ENCODE measurements at places on chromosomes 7 and 10. TPM values are rescaled to one million over a fixed set of nuclear protein-coding genes. Genes with fewer than 3 reads are reported as not detected.
A peak's percentile ranks its signal among the peaks of the same experiment; 100 is the strongest.

Gene MYO3A
- total RNA-seq: not detected

- no peak for DNase-seq
Observed at GRCh38 chr10:129725011-129725410, 239.1 kb downstream of the EBF3 start.

GRCh38 chr10:13883636-13884444 lies 297.1 kb downstream of the PRPF18 start:
- DNase-seq: no peak

Gene VSTM4
- not detected for total RNA-seq

Gene SAMD9L
- total RNA-seq: 7.3 TPM

GRCh38 chr7:90607196-90607595 lies 11.1 kb downstream of the CDK14 start:
- DNase-seq: no peak

DNA sequence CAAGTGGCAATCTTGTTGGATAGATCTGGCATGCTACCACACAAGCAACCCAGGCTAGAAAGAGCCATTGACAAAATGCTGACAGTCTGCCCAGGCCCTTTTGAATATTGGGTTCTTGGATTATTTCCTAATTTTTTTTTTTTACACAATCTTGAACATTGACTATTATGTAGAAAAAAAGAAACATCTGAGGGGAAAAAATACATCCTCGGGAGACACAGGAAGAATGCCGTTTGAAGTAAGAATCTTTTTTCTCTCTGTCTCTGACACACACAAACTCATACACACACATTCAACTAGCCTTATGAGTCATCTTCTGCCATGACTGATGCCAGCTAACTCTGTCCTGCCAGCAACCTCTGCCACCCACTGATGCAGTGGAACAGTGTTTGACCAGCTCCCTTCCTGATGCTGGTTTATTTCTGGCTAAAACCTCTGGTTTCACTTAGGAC lies 47.2 kb downstream of the SORBS1 start:
- peak; percentile 8 for DNase-seq

GRCh38 chr10:16481052-16481728 lies 40.5 kb downstream of the C1QL3 start:
- no peak for DNase-seq

DNA sequence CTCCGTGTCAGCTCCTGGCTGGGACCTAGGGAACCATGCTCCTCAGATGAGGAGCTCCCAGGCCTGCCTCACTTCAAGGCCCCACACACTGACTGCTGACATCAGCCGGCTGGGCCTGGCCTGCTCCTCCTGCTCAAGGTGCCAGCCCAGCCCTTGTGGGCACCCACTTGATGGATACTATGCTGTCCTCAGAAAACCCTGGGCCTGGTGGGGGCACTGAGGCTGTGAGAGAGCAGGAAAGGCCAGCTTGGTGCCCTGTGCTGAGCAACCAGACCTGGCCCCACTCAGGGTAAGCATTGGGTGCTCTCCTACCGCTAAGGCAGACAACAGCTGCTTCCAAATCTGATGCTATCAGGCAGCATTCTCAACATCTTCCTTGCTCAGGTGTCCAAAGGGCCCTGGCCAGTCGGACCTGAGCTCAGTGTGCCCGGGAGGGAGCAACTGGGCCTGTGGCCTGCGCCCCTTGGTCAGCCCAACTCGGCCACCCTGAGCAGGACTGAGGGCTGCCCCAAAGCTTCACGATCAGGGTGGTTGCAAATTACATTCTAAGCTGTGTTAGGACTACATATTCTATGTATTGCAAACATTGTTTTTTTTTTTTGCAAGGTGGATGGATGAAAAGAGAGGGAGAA lies 21.9 kb upstream of the ANTXRL start:
- DNase-seq: no peak

Gene SEMA3E
- not detected for total RNA-seq

GRCh38 chr10:132168571-132169030 lies 18.1 kb upstream of the DPYSL4 start:
- DNase-seq: no peak

DNA sequence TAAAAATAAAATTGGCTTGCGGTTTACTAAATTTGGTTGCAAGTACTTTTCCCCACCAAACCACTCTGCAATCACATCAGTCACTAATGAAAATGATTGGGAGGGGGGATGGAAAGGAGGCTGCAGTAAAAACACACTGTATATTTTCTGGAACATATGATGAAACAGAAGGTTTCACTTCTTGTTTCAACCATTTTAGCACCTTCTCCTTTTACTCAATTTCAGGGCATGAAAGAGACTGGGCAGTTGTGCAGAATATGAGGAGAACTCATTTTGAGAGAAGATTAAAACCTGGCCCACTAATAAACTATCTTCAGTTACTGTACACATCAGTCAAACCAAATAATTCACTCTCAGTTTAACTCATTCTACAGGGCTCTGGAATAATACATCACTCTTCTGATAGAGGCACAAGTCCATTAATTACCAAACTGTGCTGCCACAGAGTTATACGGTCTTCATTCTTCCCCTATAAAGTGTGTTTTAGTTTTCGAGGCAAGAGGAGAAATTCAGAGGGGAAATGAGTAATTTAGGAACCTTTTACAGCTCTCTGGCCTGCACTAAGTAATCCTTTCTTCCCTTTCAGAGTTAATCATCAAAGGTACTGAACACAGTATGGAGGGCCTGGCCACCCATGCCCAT lies 25.5 kb downstream of the JAZF1 start:
- DNase-seq: no peak

DNA sequence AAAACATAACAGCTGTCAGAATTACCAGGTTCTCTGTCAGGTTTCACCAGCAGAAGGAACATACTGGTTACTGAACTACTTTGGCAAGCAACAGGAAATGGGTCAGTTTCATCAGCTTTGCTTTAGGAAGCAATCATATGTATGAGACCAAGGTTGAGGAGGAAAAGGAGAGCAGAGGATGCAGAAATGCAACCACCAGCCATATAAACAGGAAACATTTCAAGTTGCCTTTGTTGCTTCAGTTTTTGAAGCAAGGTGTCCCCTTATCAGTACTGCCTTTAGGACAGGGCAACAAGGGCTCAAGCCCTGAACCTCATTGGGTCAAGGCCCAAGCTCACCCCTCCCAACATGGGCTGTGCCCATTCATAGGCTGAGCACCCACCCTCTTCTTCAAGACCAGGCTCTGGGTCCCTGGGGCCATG lies 10.2 kb downstream of the HIPK2 start:
- peak; percentile 38 for DNase-seq

Gene VIPR2
- total RNA-seq: 1.7 TPM

DNA sequence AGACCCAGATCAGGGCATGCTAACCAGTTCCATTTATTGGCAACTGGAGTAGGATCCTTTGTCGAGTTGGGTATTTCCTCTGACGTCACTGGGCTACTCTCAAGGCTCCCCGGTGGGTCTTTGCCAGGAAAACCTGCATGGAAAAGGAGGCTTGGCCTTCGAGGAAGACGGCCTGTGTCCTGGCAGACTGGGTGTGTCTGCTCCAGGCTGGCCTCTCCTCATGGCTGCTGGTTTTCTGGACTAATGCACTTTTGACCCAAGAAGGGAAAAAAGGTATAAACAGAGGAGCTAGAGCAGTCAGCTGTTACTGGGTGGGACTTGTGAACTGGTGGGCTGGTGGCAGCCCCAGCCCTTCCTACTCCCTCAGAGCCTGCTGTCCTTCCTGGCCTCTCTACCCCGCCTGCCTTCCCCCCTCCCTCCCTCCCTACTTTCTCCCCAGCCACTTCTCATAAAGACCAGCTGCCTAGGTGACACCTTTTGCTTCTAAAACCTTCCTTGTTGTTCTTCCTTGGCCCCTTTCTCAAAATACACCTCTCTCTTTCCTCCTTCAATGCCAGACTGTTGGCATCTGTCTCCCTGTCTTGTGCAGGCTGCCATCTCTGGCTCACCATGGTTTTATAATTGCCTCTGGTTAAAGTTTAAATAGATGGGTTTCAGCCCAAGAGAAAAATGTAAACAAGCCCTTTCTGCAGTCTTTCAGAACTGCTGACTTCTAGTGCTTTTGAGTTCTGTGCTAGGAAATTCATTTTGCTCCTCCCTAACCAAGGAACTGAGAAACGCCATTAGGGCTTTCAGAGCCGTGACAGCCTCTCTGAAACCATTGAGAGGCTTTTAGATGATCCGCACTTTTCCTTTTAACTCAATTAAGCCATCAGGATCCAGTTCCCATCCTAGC lies 101.8 kb upstream of the MKLN1 start:
- DNase-seq: no peak

Gene ZKSCAN1
- total RNA-seq: 64.4 TPM

DNA sequence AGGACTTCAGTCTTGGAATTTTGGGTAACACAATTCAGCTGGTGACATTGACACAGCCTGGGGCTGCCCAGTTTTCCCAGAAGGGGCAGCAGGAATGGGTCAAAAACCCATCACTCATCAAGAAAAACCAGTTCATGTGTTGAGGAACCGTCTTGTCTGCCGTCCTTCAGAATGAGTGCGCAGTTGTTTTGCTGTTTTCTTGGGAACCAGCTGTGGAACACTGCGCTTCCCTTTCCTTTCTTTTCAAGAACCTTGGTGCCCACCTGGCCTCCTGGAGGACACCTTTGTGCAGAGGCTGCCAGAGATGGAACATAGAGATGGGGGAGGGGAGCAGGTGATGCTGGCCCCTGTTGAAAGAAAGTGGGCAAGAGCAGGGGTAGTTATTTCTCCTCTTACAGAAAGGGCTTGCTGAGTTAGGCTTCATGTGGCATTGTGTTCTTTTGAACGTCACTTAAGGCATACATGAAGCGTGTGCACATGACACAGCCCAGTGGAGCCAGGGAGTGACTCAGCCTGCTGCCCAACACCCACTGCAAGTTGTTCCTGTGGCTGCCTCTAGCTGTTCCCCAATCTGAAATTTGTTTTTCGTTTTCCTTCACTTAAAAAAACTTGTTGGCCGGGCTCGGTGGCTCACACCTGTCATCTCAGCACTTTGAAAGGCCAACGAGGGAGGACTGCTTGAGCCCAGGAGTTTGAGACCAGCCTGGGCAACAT lies 87.4 kb upstream of the TNS3 start:
- no peak for DNase-seq

- DNase-seq: no peak
Observed at GRCh38 chr10:109861081-109861480, 62.2 kb downstream of the XPNPEP1 start.

GRCh38 chr7:92788559-92789183 lies 47.7 kb downstream of the CDK6 start:
- no peak for DNase-seq

GRCh38 chr10:63515002-63515763 lies 6.0 kb upstream of the REEP3 start:
- DNase-seq: peak; percentile 23

DNA sequence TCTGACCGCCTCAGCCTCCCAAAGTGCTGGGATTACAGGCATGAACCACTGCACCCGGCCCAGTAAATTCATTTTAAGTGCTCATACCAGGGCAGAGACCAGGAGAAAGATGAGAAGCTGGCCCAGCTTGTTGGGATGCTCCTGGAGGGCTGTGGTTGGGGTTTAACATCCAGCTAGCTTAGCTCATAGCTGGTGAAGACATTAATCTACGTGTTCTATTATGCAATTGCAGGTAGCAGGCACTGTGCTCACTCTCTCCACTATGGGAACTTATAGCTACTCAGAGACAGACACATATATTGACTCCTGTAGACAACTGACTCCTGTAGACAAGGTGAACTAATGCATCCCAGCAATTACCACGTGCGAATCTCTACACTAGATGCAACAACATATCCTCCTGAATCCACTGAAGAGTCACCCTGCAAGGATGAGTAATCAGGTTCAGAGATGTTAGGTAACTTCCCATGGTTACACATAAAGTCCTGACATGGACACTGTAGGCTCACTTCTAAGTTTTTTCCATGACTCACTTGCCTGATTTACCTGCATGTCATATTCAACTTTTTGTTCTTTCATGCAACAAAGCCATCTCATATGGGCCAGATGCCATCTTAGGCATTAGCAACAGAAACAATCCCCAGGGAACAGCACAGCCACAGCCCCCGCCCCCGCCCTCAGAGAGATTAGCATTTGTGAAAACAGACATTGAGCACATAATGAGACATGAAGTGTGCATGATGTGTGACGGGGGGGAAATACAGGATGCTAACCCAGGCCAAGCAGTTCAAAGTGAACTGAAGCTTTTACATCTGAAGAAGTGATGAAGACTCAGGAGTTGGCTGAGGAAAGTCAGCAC lies 37.2 kb downstream of the ERLIN1 start:
- peak; percentile 81 for DNase-seq

- no peak for DNase-seq
Observed at GRCh38 chr10:73553761-73554160, 37.4 kb downstream of the USP54 start.

- DNase-seq: peak; percentile 84
Observed at GRCh38 chr10:6119423-6119822, 30.6 kb downstream of the RBM17 start.

- DNase-seq: peak; percentile 6
Observed at GRCh38 chr10:17368708-17369272, 85.6 kb downstream of the ST8SIA6 start.

Measured in activated naive CD4-positive, alpha-beta T cell treated with anti-CD3 and anti-CD28 coated beads for 36 hours (primary cell).